AG08395 (cell line): ENCODE measurements at places on chromosomes 2 and 18.

GRCh38 chr18:44898498-44898897, 217.8 kb downstream of the SETBP1 start:
- DNase-seq = no peak

GRCh38 chr2:26168785-26169184, 4.1 kb upstream of the GAREM2 start:
- DNase-seq = no peak

DNA sequence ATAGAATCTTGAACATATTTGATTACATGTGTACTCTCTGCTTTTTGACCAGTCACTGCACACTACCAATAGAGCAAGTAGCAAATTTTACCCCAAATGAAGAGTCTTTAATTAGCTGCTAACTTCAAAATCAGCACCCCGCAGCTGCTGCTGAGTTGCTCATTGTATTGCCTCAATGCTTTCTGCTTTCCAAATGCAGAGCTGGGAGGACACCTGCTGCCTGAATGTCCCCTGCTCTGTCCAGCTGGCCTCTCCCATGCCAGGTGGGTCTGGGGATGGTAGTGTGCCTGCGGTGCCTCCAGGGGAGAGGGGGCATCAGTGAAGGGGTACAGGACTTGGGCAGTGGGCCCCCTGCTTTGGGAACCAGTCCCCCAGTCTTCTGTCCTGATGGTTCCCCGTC, 184.8 kb downstream of the PRKCE start:
- no peak for DNase-seq

DNA sequence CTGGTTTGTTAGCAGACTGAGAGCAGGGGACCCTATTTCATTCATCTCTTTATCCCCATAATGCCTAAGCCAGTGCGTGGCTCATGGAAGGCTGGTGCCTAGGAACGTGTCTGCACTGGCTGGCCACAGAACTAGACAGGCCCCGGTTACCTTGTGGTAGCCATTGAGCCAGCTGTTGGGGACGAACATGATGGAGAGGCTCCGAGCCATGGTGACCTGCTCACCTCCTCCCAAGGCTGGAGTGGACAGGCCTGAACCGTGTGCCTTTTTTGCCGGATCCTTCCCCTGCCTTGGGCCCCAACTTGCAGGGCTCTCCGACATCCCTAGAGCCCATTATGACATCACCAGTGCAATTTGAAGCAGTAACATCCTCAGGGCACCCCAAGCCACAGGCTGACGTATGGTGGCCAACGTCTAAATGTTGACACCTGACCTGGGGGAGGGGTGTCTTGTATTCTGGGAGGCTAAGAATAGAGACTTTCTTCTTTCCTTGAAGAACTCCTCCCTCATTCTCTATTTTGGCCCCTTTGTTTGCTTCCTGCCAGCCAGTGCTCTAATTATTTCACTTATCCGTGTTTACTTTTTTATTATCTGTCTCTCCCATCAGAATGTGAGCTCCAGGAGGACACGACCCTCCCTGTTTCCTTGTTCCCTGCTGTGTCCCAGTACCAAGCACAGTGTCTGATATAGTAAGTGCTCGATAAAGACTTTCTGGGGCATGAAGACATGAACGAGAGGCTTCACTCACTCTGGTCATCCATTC, 12.2 kb upstream of the DNPEP start:
- no peak for DNase-seq

GRCh38 chr18:32802591-32803451, 30.0 kb upstream of the KLHL14 start:
- no peak for DNase-seq

- no peak for DNase-seq
These were observed 62.4 kb downstream of the MRPS9 start for GRCh38 chr2:105100046-105100840.

- no peak for DNase-seq
These were observed 901 bp upstream of the MFSD6 start for GRCh38 chr2:190407246-190407661.

DNA sequence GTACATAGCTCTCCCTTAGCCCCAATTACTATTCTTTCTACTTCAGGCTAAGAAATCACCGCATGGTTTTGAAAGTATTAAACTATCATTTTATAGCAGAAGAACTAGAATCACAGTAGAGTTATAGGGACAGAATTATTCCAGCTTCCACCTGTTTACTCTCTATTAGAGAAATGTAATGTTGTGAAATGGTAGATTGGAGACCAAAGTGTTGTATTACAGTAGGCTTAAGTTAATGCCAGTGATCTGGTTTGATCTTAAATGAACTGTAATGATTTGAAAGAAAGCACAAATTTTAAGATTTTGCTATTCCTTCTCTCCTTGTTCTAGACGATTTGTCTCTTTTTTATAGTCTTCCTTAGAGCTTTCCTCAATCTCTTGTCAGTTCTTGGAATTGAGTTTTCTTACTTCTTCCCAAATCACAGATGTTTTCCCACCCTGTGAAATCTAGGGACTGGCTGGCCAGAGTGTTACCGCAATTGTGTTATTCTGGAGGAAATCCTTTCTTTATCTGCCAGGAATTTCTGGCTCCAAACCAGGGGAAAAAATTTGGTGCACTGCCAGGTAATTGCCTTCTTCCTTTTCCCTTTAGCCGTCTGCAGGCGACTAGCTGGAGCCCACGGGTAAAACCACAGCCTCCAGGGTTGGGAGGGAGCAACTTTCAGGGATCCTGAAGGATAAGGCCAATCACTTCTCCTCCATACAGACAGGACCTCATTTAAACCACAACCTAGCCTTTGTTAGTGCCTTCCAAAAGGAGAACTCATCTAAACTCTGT, 51.7 kb downstream of the NOP58 start:
- peak; percentile 82 for DNase-seq

DNA sequence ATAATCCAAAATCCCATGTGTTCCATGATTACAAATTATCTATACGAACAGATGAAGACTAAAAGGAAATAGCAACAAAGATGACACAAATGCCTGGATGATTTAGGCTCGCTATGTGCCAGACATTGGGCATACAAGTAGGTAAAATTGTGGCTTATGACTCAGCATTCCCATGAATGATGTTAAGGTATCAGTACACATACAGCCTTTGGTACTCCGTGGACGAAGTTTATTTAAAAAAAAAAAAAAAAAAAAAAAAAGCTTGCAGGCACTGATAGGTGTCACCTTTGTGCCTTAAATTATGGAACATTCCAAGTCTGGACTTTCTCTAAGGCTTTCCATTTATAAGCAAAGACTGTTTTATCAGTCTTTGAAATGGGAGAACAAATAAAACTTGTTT, 2.7 kb downstream of the CHAC2 start:
- DNase-seq = no peak

DNA sequence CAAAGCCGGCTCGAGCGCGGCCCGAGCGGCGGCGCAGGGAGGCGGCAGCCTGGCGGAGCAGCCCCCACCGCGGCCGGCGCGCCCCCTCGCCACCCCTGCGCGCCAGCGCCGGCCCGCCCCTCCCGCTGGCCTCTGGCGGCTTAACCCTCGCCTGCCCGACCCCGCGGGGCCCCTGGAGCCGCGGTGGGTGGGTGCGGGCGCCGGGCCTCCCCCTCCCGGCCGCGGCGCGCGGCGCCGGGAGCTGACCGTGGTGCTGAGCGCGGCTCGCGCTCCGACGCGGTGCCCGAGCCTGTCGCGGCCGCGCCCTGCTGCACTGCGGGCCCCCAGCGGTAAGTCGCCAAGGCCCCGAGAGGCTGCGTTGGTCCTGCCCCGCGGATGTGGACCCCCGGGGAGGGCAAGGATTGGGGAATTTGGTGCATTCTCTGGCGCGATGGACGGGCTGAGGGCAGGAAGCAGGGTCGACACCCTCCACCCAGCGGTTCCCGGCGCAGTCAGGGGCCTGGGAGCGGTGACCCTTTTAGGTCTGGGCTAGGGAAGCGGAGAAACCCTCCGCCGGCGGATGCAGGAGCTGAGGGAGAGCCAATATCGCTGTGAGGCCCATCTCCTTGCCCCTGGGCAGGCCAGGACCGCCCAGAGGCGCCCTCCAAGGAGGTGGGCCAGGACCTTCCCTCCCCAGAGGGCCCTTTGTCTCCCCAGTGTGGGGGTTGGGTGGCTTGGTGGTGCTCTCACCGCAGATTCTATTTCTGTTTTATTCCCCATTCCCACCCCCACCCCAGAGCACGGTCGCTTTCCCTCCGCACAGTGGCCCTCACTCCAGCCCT, 923 bp downstream of the AMER3 start:
- no peak for DNase-seq

- DNase-seq = peak; percentile 30
These were observed 83.5 kb downstream of the PRKCE start for GRCh38 chr2:45734952-45735351.

DNA sequence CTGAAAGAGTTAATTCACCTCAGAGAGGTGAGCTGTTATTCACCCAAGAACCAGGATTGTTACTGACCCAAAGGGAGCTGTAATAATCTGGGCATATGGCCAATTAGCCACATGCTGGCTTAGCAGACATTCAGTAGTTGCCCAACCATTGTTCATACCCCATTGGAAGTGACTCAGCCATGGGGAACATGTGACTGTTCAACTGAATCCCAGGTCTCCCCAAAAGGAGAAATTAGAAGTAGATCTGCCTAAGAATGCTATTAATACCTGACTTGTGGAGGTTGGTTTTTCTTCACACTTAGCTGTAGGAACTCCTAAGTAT, 272.6 kb upstream of the UBE2E3 start:
- peak; percentile 74 for DNase-seq

DNA sequence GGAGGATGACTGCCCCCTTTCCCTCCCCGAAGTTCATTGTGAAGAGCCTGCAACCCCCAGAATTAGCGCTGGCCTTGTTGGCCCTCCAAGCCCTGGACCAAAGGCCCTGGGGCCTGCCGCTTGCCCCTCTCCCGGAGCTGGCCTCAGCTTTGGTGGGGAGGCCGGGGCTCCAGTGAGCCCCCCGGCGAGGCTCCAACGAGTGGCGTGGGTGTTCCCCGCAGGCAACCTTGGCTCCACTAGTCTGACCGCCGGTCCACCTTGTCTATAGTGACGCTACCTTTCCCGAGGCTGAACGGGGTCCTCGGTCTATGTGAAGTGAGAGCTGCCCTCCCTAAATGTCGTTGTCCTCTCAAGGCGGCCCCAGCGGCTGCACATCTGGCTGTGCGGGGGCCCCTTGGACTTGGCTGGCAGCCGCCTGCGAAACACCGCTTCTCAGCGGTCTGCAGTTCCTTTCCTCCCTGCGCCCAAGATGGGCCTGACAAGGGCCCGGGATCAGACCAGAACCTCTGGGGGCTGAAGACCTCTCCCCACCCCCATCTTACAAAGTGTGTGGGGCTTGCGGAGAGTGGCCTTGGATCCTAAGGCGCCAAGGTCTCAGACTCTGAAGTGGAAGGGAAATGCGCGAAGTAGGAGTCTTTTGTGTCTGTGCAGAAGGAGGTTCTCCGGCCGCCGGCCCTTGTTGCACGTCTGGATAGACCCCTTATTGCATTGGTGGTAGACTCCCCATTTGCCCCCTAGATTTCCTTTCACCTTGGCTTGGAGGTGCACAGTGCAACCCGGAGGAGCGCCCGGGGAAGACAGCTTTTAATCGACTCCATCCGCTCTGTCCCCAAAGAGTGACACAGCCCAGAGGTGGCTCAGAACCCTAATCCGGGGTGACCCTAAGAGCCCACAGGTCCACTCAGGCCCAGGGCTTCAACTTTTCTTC, 3.9 kb upstream of the HOXD10 start:
- no peak for DNase-seq

- no peak for DNase-seq
These were observed 23.8 kb upstream of the BAZ2B start for GRCh38 chr2:159640176-159640575.

DNA sequence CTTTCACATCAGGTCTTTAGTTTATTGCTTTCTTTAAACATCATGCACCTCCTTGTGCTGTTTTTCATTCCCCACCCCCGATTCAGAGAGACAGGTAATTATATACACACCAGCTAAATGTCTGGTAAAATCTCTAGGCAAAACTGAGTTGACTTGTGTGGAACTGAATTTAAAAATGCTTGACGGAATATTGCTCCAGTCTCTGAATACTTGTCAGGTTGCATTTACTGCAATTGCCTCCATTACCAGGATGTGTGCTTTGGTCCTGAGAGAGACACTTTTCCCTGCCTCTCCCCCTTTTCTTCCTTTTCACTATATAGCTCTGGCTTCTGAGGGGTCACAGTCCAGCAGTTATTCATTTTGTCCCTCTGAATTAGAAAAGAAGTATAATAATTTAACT, 104.0 kb downstream of the PTPRM start:
- DNase-seq = no peak

GRCh38 chr2:212979799-212980198, 171.6 kb downstream of the IKZF2 start:
- DNase-seq = no peak

DNA sequence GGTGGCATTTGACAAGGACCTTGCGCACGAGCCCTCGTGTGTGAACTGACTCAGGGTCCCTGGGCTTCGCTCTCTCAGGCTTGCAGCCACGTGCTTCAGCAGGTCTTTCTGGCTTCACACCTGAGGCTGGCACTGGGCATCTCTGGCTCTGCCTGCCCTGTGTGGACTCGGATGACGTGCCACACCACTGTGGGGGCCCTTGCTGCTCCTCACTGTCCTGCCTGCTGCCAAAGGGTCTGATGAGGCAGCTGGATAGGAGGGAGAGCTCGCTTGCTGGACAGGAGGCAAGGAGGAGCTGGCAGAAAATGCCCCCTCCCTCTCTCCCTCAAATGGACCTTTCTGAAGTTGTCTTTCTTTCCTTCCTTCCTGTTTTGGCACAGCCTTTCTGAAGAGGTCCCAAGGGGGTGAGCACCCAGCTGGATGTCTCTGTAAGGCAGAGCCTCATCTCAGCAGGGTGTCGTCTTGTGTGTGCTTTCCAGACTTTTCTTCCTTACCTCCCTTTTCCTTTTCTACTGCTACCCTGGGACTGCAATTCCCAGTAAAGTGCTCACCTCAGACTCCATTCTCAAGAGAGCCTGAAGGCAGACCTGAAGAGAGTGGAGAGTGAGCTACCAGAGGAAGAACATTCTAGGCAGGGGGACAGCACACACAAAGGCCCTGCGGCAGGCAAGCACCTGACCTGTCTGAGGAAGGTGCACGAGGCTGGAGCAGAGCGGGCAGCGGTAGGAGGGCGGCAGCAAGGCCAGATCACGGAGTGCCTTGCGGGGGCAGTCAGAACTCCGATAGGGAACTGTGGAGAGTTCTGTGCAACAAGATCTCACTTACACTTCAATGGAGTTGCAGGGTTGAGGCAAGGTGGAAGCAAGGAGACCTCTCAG, 5.3 kb downstream of the PER2 start:
- DNase-seq = no peak

GRCh38 chr2:60442608-60443007, 110.8 kb downstream of the BCL11A start:
- no peak for DNase-seq

GRCh38 chr2:233385489-233386044, 31.3 kb downstream of the DGKD start:
- DNase-seq = no peak

DNA sequence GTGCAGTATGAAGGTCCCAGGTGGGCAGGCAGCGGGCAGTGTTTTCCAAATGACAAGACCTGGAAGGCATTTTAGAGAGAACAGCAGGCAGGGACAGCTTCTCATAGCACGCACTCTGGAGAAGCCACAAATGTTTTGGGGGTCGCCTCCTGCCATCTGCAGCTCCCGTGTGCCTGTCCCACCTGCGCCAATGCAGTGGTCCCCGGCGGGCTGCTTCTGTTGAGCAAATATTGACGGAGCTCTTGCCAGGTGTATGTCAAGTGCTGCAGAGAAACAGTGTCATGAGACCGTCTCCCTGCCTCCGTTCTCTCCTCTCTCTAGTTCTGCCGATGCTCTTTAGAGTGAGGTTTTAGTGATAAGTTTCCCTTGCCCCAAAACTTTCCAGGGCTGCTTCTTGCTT, 174.8 kb downstream of the LDLRAD4 start:
- no peak for DNase-seq

GRCh38 chr2:28263690-28264089, 129.0 kb upstream of the FOSL2 start:
- no peak for DNase-seq
